ENCODE measurements at places on chromosomes 16 and 17.

DNA sequence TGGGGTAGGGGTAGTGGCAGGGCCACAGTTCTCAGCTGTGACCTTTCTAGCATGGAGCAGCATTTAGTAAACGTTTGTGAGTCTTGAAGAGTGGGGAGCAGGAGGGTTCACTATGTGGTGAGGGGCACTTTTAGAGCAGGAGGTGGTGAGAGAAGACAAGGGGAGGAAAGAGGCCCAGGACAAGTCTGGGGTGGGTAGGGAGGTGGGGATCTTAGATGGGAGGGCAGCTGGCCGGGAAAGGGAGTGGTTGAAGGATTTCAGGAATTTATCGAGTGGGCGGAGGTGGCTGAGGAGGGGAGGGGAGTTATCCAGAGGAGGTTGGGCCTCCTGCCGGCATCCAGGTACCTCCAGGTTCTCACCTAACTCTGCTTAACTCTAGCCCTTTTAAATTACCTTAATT is 1.9 kb downstream of the CLEC16A start:
- no peak for DNase-seq

DNA sequence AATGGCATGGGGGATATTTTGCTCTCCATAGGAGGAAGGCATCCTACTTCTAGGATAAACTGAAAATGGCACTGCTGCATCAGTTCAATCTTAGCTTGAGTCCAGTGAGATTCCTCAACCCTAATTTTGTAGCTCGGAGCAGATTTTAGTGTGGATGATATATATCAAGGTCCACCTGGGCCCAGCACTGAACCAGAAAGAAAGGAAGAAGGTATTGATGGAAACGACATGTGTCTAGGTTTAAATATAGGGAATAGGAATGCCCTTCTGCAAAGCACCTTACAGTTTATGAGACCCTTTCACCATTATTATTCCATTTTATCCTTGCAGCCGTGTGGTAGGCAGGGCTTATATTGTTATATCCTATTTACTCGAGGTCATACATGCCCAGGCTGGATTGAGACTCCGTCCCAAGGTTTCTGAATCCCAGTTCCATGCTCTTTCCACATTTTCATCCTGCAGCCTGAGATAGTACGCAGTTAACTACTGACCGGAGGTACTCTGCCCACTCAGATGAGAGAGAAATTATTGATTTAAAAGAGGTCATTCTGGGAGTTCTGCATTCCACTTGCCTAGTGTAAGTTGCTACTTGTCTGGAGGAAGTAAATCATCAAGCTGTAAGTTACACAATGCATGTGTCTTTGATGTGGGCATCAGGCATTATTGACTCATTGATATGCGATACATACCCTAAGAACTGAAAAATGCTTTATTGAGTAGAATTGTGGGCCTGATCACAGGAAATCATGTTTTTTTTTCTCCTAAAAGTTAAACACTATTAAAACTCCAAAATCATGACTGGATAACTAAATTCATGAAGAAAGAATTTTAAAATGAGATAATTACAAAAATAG is 10.1 kb downstream of the KRT39 start:
- no peak for DNase-seq

DNA sequence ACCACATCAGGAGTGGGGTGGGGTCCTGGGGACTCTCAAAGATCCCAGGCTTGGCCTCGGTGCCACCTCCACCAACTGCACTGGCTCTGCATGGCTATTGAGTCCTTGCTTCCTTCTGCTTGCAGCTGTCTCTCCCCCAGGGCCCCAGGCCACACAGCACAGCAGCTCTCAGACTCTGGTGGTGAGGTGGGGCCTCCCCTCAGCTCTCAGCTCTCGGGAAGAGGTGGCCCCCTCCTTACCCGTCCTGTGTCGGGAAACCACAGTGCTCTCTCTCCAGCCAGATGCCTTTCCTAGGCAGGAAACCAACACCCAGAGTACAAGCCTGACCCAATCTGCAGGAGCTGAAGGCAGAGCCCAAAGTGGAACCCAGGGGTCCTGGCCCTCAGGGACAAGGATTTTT is 18.5 kb downstream of the SRCIN1 start:
- no peak for DNase-seq

- DNase-seq = no peak
These were observed 164.6 kb upstream of the TNRC6C start for GRCh38 chr17:77793971-77794235.

DNA sequence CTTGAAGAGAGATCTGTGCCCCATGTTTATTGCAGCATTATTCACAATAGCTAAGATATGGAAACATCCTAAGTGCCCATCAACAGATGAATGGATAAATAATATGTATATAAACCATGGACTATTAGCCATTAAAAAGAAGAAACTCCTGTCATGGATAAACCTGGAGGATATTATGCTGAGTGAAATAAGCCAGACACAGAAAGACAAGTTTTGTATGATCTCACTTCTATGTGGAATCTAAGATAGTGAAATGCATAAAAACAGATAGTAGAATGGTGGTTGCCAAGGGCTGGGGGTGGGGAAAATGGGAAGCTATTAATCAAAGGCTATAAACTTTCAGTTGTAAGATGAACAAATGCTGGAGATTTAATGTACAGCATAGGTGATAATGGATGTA is 19.9 kb upstream of the HEATR6 start:
- no peak for DNase-seq

GRCh38 chr16:58768145-58768544 is 34.0 kb upstream of the GOT2 start:
- no peak for DNase-seq

- peak; percentile 38 for DNase-seq
These were observed 300.5 kb downstream of the CPPED1 start for GRCh38 chr16:12503191-12503590.

DNA sequence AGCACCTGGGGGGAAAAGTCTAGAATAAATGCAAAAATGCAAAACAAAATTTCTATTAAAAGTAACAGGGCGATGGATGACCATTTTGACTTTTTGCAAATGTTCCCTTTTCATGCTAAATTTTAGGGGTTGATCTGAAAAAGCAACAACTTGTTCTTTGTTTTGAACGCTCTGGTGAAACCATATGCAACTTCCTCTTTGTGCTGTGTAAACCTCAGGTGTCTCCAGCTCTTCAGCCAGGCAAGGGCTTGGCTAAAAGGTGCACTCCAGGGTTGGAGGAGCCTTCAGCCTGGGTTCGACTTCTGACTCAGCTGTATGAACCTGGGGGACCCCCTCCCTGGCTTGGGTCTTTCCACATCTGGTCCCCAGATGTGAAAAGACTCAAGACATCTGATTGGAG is 9.5 kb downstream of the IRF8 start:
- no peak for DNase-seq

DNA sequence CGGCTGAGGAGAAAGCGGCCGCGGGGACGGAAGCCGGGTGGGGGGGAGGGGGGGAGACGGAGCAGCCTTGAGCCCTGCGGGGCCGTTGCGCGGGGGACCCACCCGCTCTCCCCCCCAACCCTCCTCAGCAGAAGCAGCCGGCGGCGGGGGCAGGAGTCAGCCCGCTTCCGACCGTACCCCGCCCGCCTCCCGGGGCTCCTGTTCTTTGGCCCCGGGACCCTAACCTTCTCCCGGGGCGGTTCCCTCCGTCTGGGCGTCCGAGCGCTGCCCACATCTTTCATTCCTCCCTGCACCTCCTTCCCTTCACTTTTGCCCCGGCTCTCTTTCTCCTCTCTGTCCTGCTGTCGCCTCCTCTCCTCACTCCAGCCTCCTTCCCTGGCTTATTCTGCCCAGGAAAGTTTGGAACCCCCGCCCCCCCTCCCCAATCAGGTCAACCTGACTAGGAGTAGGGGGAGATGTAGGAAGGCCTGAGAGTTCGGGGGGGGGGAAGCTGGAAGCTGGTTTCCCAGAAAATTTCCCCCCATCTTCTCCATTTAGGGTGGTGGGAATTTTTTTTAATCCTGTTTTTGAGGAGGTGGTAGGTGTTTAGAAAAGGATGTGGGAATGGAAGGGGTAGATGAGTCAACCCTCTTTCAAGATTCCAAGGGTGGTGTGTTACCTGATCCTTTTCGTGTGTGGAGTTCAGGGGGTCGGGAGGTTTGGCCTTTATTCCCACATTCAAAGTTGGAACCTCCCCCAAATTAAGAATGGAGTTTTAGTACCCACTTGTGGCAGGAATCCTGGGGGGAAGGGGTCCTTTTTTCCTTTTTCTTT is 427 bp upstream of the NLK start:
- DNase-seq = no peak

DNA sequence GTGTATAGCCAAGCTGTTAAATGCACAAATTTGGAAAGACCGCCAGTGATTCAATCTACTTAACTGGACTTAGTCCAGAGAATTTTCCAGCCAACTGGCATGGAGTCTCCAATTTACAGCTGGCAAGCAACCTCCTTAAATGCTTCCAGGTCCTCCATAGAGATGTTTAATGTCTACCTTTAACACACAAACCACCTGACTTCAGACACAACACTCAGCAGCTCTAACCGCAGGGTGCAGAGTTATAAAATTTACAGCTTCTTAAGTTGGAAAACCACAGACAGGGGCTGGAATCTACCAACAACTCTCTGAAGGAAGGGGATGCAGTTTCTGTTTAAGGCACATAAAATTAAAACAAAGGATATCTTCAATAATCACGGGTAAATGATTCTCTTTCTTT is 106.9 kb downstream of the SYCE1L start:
- DNase-seq = no peak

- no peak for DNase-seq
These were observed 358.2 kb downstream of the KIF2B start for GRCh38 chr17:54180950-54181349.

- no peak for DNase-seq
These were observed 16.9 kb downstream of the PRSS27 start for GRCh38 chr16:2702871-2703745.

DNA sequence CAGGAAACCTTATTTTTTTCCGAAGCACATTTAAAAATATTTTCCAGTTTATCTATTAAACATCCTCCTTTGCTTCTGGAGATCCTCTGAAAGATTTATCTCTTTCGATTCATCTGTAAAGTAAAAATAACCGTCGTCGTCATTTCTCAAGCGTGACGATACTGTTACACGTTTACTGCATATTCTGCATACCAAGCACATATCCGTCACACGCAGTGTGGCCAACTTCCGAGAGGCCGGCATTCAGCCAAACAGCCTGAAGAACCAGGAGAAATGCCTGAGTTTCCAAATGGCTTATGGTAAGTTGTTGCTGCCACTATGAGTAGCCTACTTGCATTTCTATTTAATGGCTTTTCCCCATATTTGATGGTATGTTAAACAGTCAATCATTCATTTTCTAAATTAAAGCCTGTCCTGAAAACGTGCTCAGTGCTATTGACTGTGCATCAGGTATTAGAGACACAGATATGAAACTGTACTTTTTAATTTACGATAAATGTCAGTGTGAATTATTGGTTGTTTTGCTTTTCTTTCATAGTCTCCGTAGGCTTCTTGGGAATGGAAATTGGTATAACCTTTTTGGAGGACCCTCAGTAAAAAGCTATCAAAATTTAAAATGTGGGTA is 275.7 kb downstream of the WWOX start:
- DNase-seq = no peak

GRCh38 chr16:56426585-56426984 is 1.2 kb upstream of the AMFR start:
- no peak for DNase-seq

DNA sequence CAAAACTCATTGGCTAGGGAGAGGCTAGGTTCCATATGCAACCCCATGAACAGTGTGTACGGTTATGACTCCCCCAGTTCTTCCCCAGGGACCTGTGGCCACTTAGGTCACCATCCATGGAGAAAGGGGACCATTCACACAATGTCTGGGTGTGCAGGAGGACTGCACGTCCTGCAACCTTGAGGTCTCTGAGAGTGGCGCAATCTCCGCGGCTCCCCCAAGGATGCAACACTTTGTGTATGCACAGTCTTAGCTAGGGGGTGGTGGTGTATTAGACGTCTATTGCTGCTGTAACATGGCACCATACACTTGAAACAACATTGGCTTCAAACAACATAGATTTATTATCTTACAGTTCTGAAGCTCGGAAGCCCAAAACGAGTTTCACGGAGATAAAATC is 65.6 kb upstream of the CBX4 start:
- no peak for DNase-seq

- DNase-seq = peak; percentile 61
These were observed 29.9 kb upstream of the ARL4D start for GRCh38 chr17:43368740-43369506.

- no peak for DNase-seq
These were observed 45.8 kb upstream of the STAC2 start for GRCh38 chr17:39271546-39271945.

GRCh38 chr17:19897903-19898302 is 30.2 kb upstream of the ULK2 start:
- no peak for DNase-seq

DNA sequence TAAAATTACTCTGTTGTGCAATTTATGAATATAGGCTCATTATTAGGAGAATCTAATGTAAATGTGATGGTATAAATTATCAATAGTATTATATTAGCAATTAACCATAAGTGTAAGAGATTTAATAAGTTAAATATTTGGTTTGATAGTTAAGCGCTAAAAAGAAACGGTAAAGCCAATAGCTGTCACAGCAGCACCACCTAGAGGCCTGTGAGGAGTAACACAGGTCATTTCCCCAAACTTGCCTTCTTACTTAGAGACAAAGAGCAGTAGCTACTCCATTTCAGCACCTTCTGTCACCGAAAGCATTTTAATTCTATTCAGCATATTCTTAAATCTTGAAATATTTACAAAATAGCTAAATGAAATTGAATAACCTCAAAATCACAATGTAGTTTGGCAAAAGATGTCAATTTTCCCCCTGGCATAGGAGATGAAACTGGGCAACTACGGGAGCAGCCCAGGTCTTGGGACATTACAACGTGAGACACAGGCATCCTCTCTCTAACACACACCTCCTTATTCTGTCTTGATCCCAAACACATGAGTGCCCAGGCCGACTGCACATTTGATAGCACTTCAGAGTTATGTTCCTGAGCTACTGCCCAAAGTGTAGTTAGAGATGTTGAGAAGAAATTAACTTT is 14.3 kb upstream of the DYNLRB2 start:
- DNase-seq = no peak
